ENCODE measurements at places on chromosomes 5 and 9.

DNA sequence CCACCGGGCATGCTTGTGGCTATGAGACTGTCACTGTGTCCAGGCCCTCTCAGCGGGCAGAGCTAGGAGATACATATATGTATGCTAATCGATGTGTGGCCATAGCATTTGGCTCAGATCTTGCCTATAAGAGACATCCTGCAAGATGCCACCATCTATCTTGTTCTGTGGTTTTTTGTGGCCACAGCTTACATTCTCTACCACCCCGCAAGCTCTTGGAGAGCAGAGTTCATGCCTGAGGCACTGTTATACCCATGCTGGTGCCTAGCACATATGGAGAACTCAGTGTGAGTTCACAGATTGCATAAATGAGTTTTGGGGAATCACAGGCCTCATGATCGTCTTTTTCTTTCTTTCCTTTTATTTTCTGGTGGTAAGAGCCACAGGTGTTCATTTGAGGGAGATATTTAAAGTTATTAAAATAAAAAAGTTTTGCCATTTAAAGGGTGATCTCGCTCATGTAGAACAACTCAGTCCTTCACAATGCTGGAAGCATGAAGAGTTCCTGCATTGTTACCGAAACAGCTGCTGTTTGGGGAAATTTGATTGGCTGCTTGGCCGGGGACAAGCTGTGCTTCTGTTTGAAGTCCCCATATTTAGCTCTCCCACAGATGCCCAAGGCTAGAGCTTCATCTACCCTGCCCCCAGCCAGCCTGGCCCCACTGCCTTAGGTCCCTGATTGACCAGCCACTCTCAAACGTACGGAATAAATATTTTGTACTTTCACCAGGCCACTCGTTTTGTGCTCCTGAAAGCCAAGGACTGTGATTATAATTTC is 169.2 kb upstream of the MAP1B start:
- DNase-seq = no peak

GRCh38 chr5:34657274-34657921 is 1.3 kb downstream of the RAI14 start:
- DNase-seq = peak; percentile 11

DNA sequence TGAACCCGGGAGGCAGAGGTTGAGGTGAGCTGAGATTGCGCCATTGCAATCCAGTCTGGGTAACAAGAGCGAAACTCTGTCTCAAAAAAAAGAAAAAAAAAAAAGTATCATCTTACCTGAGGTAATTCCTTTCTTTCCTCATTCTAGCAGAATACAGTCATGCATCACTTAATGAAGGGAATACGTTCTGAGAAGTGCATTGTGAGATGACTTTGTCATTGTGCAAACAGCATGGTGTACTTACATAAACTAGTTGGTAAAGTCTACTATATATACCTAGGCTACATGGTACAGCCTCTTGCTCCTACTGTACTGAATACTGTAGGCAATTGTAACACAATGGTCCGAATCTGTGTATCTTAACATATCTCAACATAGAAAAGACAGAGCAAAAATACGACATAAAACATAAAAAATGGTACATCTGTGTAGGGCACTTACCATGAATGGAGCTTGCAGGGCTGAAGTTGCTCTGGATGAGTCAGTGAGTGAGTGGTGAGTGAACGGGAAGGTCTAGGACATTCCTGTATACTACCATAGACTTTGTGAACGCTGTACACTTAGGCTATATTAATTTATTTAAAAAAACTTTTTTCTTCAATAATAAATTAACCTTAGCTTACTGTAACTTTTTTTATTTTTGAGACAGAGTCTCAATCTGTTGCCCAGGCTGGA is 100.4 kb downstream of the GLDC start:
- DNase-seq = no peak

GRCh38 chr5:14726066-14726838 is 61.7 kb downstream of the OTULIN start:
- DNase-seq = no peak

GRCh38 chr9:83501565-83501964 is 36.6 kb downstream of the FRMD3 start:
- DNase-seq = no peak

- peak; percentile 6 for DNase-seq
Measured at GRCh38 chr9:106450549-106450948, 412.4 kb upstream of the ZNF462 start.

GRCh38 chr9:89862316-89862715 is 257.5 kb downstream of the GADD45G start:
- DNase-seq = no peak

DNA sequence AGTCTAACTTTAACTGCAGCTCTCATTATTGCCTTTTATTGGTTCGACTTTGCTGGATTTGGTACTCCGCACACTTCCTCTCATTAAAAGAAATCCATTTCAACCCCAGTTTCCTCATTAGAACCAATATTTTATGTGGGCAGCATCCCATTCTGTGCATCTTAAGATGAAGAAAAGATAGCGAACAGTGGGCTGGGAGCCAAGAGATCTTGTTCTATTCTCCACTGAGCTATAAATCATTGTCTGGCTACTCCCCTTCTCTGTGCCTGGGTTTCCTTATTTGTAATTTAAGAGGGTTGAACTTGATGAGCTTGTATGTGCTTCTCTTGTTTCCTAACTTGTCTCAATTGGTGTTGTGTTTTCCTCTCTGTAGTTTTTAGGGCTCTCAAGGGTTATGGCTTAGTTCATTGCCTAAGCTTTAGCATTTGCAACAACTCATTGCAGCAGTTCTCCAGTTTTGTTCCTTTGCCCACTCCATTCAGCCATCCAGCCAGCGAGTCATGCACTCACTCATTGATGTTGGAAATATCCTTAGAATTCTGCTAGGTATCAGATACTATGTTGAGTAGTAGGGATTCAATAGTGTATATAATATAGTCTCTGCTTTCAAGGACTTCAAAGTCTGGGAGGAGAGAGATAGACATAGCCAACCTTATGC is 273.3 kb upstream of the TNC start:
- no peak for DNase-seq

DNA sequence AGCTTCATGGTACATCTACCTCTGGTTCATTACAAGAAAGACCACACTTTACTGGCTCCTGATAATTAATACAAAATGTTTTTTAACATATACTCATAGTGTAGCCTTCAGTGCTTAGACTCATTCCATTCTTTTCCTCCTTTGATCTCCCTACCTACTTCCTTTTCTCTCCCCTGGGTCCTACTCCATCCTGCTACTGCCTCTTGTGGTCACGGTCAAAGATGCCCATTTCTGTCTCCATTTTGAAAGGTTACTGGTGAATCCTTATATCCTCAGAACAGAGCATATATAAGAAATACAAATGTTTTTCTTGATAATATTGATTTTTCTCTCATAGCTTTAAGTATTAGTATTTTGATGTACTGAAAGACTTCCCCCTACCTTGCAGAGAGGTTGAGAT is 375.9 kb downstream of the ARRDC3 start:
- no peak for DNase-seq

GRCh38 chr9:3125602-3126405 is 281.9 kb upstream of the PUM3 start:
- DNase-seq = no peak

- no peak for DNase-seq
Measured at GRCh38 chr5:79959407-79959806, 31.7 kb downstream of the MTX3 start.

DNA sequence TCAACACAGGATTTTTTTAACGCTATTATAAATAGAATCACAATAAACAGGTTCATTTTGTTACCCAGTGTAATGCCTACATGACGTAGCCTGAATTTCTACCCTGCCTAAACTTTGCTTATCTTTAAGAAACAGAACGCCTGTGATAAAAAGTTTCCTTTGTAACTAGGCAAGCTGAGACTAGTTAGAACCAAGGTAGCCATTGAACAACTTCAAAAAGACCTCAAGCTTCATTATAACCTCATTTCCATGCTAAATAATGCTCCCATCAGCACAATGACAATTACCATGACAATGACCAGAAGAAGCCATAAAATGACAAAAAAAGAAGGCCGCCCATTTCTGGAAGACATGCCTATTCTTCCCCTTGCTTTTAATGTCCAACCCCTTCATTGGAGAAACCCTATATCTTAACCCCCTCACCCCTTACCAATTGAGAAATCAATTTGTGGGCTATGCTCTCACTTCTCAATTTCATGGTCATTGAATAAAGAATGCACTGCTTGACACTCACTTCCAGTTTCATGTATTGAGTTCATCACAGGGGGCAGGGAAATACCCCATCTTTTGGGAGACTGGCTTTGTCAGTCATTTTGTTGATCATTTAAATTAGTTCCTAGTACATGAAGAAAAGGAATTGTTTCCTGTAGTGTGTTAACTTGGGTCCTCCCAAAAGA is 276.8 kb downstream of the MCTP1 start:
- DNase-seq = no peak

- no peak for DNase-seq
Measured at GRCh38 chr5:82720213-82721086, 356.7 kb downstream of the TMEM167A start.

GRCh38 chr5:79050498-79050897 is 19.0 kb downstream of the DMGDH start:
- no peak for DNase-seq

DNA sequence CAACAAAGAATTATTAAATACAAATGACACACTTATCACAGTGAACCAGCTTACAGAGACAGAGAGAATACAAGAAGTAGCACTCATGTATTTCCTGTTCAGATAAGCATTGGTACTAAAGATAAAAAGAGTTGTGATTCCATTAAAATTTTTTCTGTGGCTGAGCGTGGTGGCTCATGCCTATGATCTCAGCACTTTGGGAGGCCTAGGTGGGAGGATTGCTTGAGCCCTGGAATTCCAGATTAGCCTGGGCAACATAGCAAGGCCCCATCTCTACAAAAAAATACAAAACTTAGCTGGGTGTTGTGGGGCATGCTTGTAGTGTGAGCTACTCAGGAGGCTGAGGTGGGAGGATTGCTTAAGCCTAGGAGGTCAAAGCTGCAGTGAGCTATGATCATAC is 32.9 kb downstream of the FCHO2 start:
- no peak for DNase-seq

DNA sequence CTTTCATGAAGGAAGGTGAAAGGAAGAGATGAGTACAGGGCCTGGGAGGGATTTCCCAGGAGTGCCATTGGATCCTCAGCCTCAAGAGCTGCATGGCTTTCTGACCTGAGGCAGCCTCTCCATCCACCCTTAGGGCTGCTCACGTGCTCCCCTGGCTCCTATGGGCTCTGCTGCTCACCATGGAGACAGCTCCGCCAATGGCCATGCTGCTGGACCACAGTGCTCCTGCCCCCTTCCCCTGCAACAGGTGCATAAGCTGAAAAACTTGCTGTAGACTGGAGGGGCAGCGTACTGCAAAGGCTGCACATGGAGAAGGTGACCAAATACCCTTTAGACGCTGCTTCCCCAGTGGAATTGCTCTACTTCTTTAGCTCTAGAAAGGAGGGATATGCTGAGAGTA is 112.7 kb upstream of the PANK3 start:
- DNase-seq = no peak

DNA sequence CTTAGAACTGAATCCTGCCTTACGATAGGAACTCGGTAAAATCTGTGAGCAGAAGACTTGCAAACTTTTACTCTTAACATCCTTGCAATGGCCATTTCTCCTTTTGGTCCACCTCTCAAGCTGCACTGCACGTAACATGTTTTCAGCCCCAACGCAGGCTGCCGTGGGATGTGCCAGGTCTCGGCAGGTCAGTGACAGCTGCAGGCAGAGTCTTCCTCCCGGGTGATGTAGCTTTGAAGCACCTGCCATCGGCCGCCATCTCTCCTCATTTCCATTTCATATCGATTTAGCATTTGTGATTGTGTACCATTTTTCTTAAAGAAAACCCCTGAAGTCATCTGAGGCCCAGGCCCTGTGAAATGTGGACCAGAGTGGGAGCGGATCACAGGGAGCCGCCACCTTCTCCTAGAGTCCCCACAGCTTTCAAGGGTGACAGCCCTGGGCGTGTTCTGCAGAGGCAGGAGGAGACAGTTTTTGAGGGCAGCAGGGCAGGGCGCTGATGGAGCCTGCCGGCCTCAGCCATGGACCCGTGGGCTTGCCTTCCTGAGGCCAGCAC is 25.8 kb upstream of the LPCAT1 start:
- DNase-seq = no peak

Measured in body of pancreas (tissue), 4 donors.